ENCODE measurements at places on chromosomes 16 and 17.
A peak's percentile ranks its signal among the peaks of the same experiment; 100 is the strongest.

GRCh38 chr16:71963125-71963875, 36.9 kb downstream of the PKD1L3 start:
- no peak for DNase-seq

- DNase-seq, result no peak
These were observed 58.7 kb downstream of the PITPNC1 start for GRCh38 chr17:67435786-67436185.

DNA sequence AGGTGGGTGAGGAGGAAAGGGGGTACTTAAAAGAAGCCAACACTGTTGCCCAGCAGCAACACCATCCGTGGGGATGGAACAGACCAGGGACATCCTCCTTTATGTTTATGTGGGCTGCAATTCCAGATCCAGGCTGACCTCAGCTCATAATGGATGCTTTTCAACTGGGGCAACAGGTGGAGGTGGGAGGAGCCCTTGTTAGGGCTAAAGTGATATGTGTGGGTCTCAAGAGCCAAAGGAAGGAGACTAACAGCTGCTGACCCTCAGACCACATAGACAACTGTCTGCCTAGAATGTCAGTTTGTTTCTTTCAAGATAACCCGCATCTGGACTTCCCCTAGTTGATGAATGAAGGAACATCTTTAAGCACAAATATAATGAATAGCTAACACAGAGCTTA, 2.0 kb upstream of the INPP5K start:
- no peak for DNase-seq

- no peak for DNase-seq
These were observed 75.4 kb downstream of the LMF1 start for GRCh38 chr16:895371-895770.

- DNase-seq, result no peak
These were observed 143.7 kb upstream of the COX10 start for GRCh38 chr17:13925579-13925978.

- no peak for DNase-seq
These were observed 70.0 kb upstream of the TNRC6C start for GRCh38 chr17:77888242-77889134.

DNA sequence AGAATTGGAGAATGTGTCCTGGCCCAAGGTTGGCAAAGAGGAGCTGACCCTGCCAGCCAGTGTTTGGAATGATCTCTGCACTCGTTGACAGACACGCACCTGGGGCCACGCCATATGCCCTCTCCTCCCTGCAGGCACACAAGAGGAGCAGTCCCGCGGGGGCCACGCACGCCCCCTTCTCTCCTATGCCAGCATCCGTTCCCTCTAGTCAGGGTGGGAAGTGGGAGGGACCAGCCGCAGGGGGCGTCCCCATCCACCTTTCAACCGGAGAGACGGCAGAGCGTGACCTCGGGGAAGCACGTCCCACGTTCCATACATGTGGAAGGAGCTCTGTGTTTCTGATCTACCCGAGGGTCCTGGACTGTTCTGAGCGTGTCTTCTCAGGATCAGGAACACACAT, 86.9 kb upstream of the ZNF750 start:
- DNase-seq, result no peak

GRCh38 chr17:3763777-3764170, 37.2 kb downstream of the ITGAE start:
- no peak for DNase-seq

DNA sequence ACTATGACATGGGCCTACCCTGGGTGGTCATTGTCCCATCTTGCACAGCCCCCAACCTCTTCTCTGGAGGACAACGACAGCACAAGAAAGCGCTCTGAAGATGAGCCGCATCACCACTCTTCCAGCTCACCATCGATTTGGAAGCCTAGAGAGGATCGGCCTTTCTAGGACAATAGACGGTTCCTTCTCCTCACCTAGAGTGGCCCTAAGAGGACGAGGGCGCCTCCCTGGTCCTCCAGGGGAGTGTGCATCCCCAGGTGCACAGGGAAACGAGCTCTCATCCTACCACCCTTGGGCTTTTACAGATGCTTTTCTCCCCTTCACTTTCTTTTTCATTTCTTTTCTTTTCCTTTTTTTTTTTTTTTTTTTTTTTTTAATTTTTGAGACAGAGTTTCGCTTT, 20.3 kb upstream of the SLC52A1 start:
- no peak for DNase-seq

DNA sequence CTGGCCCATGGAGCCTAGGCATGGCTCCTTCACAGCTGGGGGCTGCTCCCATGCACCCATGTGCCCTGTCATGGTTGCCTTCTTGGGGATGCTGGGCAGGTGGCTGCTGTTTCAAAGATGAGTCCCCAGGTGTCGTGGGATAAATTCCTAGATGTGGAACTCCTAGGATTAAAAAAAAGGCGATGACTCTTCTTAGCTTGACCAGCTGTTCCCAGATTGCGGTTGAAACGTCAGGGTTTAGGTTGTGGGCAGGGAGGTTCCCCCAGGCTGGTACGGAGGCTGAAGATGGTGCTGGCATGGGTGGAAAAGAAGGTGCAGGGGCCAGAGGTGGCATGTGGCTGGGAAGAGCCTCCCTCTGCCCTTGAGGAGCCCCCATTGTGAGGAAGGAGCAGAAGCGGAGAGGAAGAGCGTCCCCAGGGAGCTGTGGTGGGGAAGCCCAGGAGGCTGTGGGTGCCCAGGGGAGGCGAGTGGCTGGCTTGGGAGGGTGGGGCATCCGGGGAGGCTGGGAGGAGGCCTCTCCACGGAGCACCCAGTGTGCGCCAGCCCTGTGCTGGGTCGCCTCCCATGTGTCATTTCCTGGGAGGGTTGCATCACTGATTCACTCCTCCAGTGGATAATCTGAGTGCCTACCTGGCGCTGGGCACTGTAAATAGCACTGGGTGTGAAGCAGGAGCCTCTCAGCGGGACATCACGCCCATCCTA, 7.5 kb upstream of the KCNJ12 start:
- DNase-seq, result no peak

DNA sequence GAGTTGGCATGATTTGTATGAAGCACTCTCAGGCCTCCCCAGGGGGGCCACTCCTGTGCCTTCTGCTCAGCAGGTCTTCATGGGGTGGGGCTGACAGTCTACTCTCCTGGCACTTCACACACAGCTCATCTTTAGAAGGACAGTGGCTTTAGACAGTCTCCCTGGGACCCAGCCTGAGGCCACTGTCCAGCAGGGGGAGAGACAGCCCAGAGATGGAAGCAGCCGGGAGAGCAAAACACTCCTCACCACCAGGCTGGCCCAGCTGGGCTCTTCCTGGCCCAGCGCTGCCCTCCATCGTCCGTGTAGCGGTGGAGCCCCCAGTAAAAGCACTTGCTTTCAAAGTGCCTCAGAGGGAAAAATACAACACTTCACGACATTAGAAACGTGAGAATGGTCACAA, 62.0 kb upstream of the CRHR1 start:
- no peak for DNase-seq

- DNase-seq, result no peak
These were observed 295.0 kb downstream of the CEP112 start for GRCh38 chr17:65896889-65897288.

DNA sequence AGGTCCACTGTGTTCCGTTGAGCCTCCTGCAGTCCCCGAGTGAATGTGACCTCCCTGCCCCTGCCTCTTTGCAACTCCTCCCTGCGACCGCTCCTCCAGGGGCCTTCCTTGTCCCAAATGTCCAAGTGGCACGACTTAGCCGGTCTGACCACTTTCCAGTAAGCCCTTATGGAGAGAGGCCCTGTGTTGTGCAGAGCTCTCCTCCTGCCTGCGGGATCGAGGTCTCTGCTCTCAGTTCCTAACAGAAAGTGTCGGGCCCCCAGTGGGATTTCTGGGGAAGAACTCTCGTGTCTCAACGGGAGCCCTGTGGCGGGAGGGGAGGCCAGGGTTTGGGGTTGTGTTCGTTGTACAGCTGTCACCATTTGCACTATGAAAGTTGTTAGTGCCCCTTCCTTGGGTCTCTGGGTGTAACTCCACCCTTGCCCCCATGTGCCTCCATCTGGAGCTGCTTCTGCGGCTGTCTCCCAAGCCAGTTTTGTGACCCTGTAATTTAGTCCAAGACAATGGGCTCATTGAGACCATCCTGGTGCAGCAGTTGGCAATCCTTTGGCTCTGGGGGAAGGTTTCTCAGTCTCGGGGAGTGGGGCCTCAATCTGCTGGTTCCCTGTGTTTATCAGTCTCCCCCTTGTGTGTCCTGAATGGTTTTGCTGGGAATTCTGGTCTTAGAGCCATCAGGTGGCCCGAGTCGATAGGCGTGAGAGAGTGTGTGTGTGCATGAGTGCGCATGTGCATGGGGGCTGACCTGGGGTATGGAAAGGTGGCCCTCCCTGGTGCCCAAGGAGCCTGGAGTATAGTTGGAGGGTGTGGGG, 234.5 kb downstream of the SEC14L1 start:
- DNase-seq, result no peak

DNA sequence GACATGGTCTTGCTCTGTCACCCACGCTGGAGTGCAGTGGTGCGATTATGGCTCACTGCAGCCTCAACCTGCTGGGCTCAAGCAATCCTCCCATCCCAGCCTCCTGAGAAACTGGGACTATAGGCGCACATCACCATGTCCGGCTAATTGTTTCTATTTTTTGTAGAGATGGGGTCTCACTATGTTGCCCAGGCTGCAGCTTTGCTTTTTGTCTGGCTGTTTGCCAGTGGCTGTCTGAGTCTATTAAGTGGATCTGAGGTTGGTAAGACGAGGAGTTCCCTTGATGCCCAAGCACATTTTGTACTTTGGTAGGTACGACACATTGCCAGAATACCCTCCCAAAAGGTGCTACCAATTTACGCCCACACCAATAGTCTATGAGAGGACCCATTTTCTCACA, 5.1 kb downstream of the TBX21 start:
- DNase-seq, result no peak

DNA sequence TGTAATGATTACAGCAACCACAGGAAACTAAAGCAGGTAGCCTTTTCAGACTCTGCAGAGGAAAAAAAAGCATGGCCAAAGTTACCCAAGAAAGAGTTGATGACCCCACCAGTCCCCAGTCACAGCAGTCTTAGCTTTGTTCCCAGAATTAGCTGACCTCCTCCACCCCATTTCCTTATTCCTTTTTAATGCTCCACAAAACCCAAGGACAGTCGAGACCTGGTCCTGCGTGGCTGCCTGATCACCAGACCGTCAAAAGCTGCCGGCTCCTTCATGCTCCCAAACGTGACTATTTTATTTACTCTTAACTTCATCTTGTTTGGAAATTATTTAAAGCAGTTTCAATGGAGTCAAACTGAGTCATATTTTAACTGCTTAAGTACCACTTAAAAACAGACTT, 28.7 kb upstream of the MED9 start:
- DNase-seq, result no peak

DNA sequence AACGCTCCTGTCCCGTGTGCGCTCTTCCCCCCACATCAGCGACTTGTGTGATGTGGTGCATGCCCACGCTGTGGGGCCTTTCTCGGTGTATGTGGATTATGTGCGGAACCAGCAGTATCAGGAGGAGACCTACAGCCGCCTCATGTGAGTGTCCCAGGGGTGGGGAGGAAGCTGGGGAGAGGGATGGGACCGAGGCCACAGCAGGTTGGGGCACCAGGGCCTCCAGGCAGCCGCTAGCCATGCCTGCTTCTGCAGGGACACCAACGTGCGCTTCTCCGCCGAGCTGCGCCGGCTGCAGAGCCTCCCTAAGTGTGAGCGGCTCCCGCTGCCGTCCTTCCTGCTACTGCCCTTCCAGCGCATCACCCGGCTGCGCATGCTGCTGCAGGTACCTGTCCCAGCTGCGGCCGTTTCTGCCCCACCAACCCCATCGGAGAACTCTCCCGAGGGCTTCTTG, 5.8 kb downstream of the ARHGEF15 start:
- DNase-seq, result no peak

DNA sequence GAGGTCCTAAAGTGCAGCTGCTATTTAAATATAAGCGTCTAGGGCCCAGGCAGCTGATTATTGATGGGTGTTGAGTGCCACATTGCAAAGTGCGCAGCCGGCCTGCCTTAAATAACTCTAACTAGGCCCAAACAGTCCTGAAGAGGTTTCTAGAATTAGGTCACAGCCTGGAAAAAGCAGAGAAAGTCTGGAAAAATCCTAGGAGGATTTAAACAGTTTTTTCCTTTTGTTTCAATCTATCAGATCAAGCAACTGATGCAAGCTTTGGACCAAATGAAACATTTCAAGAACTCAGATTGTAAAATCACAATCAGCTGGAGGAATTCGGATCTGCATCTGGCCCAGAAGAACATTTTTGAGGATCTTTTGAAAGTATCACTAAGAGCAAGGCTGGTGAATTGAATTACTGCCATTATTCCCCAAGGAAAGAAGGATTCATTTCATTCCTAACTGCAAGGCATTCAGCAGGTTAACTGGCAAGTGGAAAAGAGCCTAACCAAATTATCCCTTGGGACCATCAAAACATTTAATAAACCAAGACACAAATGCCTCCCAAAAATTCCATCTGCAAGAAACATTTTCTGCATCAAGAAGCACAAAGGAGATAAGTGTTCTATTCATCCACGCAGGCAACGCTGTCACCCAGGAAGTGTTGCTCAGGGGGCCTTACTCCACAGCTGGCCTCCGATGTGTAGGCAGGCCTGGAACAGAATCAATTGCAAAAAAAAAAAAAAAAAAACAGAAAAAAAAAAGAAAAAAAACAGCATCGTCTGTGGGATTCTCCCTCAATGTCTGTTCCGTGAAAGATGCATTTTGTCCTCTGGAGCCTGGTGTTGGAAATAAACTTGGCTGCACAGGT, 46.1 kb downstream of the IRX3 start:
- no peak for DNase-seq

GRCh38 chr17:59493867-59494266, 71.5 kb upstream of the DHX40 start:
- DNase-seq, result no peak

DNA sequence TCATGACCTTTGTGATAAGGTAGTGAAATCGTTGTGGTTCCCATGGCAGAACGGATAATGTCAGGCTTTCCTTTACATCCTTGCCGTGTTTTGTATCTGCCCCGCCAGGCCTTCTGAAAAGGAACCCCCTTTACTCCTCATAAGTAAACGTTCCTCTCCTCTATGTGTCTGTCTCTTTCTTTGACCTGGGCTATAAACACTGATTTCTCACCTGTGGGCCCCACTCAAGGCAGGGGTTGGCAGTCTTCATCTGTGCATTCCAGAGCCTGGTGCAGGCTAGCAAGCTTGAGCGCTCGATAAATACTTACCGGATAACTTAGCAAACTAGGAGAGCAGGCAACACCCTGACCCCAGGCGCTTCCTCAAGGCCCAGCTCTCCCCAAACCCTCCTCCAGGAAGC, 7.3 kb upstream of the HAP1 start:
- DNase-seq, result no peak

- peak; percentile 55 for DNase-seq
These were observed 2.5 kb downstream of the TTLL6 start for GRCh38 chr17:48814504-48814903.

DNA sequence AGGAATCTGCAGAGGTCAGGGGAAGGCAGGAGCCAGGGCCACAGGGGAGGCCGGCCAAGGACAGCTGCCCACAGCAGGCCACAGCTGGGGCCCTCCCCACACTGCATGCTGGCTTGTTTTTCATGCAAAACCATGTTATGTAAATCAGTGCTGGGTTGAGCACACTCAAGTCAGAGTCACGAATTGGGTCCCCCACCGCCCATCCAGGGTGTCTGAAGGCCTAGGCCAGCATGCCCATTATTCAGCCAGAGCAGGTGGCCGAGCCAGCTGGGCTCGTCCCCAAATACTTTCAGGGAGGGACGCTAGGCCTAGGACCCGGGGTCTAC, 51.2 kb upstream of the TOB1 start:
- no peak for DNase-seq
